ENCODE measurements at places on chromosomes 6 and 20.

- DNase-seq = no peak
Observed at GRCh38 chr6:53829698-53830221, 35.0 kb downstream of the LRRC1 start.

DNA sequence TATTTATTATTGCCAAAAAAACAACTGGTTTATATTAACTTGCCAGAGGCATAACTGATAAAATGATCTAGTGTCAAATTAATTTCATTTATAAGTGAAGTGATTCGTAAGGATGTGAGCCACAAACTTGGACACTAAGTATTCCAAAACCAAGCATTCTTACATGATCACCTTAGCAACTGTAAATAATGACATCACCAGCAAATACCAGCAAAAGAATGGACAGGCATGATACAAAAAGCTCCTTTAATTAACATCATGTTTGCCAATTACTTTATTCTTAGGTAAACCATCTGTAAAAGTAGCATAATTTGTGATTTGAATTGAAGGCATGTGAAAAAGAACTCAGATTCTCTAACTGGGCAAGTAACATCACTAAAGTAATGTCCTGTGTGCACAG lies 17.2 kb upstream of the FNDC1 start:
- no peak for DNase-seq

DNA sequence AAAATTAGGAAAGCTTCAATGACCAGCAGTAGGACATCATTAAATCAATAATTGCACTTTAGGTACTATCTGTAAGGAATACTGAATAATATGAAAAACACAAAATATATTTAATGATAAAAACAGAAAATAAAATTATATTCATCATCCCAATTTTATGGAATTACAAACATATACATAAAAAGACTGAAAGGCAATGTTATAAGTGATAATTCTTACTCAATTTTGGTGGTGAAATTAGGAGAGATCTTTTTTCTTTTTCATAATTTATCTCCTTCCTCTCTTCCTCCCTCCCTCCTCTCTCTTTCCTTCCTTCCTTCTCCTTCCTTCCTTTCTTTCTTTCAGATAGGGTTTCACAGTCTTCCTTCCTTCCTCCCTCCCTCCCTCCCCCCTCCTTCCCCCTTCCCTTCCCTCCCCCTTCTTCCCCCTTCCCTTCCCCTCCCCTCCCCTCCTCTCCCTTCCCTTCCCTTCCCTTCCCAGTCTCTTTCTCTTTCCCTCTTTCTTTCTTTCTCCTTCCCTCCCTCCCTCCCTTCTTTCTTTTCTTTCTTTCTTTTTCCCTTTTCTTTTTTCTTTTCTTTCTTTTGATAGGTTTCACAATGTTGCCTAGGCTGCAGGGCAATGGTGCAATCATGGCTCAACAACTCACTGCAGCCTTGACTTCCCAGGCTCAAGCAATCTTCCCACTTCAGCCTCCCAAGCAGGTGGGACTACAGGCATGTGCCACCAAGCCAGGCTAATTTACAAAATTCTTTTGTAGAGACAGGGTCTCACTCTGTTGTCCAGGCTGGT lies 36.8 kb downstream of the RSPH3 start:
- DNase-seq = no peak

DNA sequence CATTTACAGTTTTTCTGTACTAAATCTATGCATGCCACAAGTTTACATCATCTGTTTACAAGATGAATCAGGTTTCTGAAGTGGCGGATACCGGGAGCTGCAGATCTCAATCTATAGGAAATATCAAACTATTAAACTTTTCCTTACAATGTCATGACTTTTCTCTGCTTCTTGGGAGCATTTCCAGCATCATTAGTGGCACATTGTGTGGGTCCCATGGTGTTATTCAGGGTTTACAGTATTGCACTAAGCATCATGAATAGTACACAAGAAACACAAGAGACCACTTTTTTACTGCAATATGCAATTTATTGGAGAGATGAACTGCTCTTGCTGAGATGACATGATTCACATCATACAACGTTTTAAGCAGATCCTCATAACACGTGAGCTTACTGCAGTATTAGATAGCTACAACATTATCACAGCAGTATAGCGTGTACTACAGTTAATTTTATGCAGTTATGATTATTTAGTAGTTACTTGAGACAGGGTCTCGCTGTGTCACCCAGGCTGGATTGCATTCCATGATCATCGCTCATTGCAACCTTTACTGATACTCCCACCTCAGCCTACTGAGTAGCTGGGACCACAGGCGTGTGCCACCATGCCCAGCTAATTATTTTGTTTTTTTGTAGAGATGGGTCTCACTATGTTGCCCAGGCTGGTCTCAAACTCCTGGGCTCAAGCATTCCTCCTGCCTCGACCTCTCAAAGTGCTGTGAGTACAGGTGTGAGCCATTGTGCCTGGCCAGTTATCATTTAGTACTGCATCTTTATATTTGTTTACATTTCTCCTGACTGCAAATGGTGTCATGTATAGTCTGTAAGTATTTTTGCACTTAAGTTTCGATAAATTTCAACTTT lies 18.4 kb downstream of the BLTP3A start:
- DNase-seq = no peak

DNA sequence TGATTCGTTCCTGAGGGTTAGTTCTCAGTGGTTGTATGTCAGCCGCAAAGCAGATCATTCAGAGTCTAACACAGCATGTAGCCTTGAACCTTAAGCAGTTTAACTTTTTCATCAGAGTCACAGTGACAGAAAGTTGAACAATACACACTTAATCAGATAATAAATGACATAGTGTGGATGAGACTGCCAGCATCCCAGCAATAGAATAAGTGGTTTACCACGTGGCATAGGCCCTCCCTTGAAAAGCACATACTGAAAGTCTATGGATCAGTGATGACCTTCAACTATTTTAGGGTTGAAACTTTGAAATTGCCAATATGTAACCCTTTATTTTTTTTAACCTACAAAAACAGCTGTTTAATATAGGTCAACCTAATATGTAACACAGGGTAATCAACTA lies 265.3 kb downstream of the ARHGAP18 start:
- DNase-seq = no peak

- DNase-seq = no peak
Observed at GRCh38 chr20:23513164-23513563, 22.2 kb downstream of the CST8 start.

DNA sequence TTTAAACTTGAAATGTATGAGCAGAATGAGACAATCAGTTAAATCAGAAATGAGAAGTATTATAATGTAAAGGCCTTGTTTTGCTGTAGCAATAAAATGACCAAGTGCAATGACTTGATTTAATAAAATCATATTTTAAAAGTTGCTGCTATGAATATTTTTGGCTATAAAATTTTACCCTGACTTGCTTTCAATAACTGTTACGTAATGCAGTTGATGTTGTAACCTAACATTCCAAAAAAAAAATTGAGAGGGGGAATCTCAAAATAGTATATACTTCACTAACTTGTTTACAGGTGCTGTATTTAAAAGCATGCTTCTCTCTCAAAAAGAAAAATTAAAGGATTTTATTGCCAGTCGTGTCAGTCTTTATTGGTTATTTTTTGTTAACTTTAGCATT lies 71.6 kb upstream of the ADGRF4 start:
- DNase-seq = no peak

GRCh38 chr20:20489054-20489453 lies 121.2 kb downstream of the INSM1 start:
- DNase-seq = no peak

GRCh38 chr6:32086661-32087573 lies 22.2 kb downstream of the TNXB start:
- no peak for DNase-seq

DNA sequence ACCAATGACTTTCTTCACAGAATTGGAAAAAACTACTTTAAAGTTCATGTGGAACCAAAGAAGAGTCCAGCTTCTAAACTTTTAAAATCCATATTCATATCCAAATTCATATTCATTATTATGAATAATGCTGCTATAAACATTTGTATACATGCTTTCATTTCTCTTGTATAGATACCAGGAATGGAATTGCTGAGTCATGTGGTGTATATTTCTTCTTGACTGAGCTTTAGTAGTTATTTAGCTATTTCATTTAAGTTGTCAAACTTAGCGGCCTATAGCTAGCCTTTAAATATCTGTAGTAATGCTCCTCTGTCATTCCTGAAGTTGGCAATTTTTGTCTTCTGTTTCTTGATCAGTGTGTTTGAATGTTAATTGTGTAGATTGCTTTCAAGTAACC lies 19.8 kb upstream of the SMIM28 start:
- no peak for DNase-seq

- DNase-seq = no peak
Observed at GRCh38 chr6:129242546-129242945, 359.6 kb downstream of the LAMA2 start.

DNA sequence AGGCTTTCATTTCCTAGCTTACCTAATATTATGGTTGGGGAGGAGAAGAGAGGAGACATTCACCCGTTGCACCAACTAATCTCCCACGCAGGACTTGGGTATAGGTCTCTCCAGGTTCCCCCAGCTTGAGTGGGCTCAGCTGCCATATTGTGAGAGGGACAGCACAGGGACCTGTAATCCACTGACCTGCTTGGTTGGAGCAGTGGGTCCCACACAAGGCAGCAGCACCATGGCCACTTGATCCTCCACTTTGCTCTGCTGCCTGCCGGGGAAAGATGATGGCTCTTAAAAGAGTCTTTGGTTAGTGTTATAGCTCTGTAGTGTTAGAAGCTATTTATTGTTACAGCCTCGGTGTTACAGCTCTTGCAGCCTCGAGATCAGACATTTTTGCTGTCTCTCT lies 22.5 kb upstream of the ECHDC1 start:
- no peak for DNase-seq

GRCh38 chr6:80280262-80281010 lies 174.0 kb downstream of the BCKDHB start:
- no peak for DNase-seq

DNA sequence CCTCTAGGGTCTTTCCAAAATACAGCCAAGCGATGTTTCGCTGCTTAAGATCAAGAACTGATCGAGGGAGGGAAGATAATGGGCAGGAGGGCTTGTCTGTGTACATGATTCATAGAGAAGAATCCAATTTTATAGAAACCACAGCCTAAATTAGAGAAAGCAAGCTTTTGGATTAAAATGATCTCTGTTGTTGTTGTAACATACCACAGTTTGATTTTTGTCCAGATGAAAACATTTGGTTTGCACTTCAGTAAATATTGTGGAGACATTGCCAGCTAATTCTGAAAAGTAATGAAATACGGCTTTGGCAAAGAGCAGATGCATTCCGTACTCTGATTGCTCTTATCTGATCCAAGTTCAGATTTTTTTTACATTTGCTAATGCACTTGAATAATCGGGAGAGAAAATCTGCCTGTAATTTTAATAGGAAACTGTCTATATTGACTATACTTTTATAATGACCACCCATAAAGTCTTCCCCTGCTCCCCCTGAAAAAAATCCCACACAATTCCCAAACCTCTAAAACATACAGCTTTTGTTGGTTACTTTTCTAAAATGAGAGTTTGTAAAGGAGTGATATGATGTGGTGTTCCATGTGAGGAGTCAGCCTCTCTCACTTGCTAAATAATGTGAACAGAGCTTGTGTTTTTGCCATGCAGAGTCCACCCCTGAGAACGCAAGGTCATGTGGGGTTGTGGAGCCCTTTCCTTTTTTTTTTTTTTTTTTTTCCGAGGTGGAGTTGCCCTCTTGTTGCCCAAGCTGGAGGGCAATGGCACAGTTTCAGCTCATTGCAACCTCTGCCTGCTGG lies 199.9 kb downstream of the DTNBP1 start:
- no peak for DNase-seq

- DNase-seq = no peak
Observed at GRCh38 chr6:168088161-168089053, 9.4 kb upstream of the FRMD1 start.

DNA sequence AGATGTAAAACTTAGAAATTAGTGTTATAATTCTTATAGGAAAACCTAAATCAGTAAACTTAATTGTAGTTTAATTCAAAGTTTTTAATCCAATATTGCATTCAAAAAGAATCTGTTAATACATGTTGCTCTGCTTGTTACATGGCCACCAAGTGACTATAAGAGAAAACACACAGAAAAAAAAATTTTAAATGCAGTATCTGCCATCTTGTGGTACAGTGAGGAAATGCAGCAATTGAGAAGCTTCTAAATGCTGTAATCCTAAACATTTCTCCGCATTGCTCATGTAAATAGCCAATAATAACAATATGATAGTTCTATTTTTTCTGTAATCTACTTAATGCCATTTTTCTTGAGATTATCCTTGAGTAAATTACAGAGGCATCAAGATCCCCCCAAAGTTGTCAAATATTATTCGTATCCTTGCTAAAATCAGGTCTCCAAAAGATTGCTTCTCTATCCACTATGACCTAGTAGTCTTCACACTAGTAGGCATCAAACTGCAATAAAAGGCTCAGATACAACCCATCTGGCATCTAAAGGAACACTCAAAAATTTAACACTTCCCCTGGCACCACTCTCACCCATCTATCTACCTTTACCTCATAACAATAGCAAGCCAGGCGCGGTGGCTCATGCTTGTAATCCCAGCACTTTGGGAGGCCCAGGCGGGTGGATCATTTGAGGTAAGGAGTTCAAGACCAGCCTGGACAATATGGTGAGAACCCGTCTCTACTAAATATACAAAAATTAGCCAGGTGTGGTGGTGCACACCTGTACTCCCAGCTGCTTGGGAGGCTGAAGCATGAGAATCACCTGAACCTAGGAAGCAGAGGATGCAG lies 34.6 kb downstream of the HDAC2 start:
- DNase-seq = no peak

- no peak for DNase-seq
Observed at GRCh38 chr6:85576476-85576875, 17.2 kb downstream of the SNX14 start.

- DNase-seq = no peak
Observed at GRCh38 chr6:11718463-11718862, 60.1 kb downstream of the ADTRP start.

- DNase-seq = no peak
Observed at GRCh38 chr20:24955045-24955444, 6.0 kb downstream of the CST7 start.

DNA sequence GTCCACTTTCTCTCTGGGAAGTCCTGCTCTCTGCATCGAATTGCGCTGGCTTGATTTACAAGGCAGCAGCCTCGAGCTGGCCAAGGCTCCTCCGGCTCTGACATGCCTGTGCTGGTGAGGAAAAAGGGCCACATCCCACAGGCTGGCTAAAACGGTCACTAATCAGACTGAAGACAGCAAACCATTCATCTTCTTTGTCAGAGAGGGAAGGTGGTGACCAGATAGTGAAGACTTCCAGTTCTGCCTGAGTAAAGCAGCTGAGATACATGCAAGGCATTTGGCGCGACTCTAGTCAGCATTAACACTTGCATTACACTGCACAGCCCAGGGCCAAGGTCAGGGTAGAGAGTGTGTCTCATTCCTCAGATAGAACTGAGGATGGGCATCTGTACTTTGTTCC lies 203.2 kb upstream of the MAP3K7 start:
- DNase-seq = no peak

- DNase-seq = no peak
Observed at GRCh38 chr6:162154001-162154400, 573.6 kb downstream of the PRKN start.

DNA sequence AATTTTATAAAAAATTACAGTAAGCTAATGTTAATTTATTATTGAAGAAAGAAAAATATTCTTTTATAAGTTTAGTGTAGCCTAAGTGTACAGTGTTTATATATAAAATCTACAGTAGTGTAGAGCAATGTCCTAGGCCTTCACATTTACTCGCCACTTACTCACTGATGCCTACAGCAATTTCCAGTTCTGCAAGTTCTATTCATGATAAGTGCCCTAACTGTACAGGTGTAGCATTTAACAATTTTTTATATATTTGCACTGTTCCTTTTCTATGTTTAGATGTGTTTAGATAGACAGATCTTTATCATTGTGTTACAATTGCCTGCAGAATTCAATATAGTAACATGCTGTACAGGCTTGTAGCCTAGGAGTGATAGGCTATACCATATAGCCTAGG lies 80.1 kb upstream of the HDAC2 start:
- no peak for DNase-seq
